Activated CD8-positive, alpha-beta T cell treated with anti-CD3 and anti-CD28 coated beads for 36 hours (primary cell): ENCODE measurements at places on chromosomes 11 and 22. TPM values are rescaled to one million over a fixed set of nuclear protein-coding genes. Genes with fewer than 3 reads are reported as not detected.

Gene HDHD5
- 71.4 TPM for total RNA-seq

Gene TALDO1
- 234 TPM for total RNA-seq

Gene PAFAH1B2
- 50.0 TPM for total RNA-seq

Gene DEFB131B
- not detected for total RNA-seq

Gene GPR137
- 28.5 TPM for total RNA-seq

Gene ISX
- not detected for total RNA-seq

Gene HBB
- total RNA-seq, result not detected

Gene SLC5A1
- not detected for total RNA-seq

Gene OSM
- total RNA-seq, result 45.7 TPM

Gene GUCY1A2
- not detected for total RNA-seq

Gene KLHL35
- total RNA-seq, result 0.77 TPM

Gene CEP126
- total RNA-seq, result 1.6 TPM

- no peak for DNase-seq
Measured at GRCh38 chr11:23696688-23697415, 800.0 kb upstream of the LUZP2 start.

- DNase-seq, result no peak
Measured at GRCh38 chr11:99098751-99099150, 78.0 kb downstream of the CNTN5 start.

DNA sequence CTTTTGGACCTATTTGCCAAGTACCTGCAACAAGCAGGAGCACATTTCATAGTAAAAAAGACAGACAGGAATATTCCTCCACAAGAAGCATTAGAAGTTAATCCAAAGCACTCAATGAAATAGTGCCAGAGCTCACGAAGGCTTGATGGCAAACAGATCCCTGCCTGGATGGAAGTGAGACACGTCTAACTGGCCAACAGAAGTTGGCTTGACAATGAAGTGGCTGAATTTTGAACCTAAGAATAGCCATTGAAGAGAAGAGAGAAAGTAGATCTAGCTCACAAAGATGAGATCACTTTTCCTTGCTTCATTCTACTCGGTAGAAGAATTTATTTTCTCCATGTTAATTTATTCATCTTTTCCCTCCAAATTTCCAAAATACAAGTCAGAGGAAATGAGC is 30.6 kb upstream of the APOA1 start:
- DNase-seq, result no peak

- DNase-seq, result peak; percentile 35
Measured at GRCh38 chr22:44661659-44662569, 40.1 kb upstream of the PRR5 start.

DNA sequence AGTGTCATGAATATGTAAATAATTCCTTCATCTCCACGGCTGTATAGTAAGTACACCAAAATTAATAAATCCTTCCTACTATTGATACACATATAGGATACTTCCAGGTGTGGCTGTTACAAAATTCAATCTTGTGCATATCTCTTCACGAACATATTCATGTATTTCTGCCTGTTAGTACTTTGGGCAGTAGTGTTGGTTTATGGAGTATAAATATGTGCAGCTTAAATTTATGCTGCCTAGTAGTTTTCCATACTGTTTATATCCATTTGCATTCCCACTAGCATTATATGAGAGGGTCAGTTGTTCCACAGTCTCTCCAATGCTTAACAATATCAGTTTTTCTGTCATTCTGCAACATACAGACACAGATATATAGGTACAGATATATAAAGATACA is 3.9 kb upstream of the OR5M8 start:
- no peak for DNase-seq

GRCh38 chr11:128670631-128671030 is 23.2 kb upstream of the FLI1 start:
- DNase-seq, result no peak

- DNase-seq, result peak; percentile 81
Measured at GRCh38 chr22:31286360-31287255, 5.7 kb downstream of the PIK3IP1 start.

GRCh38 chr11:78099666-78100065 is 20.0 kb upstream of the NDUFC2 start:
- no peak for DNase-seq

GRCh38 chr22:33248948-33249347 is 190.8 kb upstream of the SYN3 start:
- no peak for DNase-seq

GRCh38 chr11:60834742-60835533 is 7.0 kb upstream of the CCDC86 start:
- no peak for DNase-seq

DNA sequence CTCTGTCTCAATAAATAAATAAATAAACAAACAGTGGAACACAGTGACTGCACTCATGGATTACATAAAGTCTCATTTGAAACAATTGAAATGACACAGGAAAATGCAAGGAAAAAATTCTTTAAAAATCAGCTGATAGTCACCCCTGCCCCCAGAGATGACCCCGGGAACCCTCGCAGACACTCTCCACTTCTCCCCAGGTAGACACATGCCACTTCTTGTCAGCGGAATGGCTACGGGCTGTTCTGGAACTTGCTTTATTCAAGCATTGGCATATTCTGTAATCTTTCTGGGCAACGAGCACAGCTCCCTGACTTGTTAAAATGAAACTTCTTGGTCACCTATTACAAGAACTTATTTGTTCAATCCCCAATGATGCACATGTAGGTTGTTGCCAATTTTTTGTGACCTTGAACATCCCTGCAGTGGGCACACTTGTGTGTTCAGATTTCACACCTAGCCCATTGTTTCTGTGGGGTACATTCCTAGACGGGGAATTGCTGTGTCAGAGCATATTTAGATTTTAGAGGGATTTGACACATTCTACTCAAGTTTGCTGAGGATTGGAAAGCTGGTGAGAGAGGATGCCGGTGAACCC is 32.8 kb downstream of the MYEOV start:
- no peak for DNase-seq

- no peak for DNase-seq
Measured at GRCh38 chr22:27485842-27486241, 315.7 kb downstream of the MN1 start.

- no peak for DNase-seq
Measured at GRCh38 chr22:42973536-42973881, 41.4 kb downstream of the PACSIN2 start.

DNA sequence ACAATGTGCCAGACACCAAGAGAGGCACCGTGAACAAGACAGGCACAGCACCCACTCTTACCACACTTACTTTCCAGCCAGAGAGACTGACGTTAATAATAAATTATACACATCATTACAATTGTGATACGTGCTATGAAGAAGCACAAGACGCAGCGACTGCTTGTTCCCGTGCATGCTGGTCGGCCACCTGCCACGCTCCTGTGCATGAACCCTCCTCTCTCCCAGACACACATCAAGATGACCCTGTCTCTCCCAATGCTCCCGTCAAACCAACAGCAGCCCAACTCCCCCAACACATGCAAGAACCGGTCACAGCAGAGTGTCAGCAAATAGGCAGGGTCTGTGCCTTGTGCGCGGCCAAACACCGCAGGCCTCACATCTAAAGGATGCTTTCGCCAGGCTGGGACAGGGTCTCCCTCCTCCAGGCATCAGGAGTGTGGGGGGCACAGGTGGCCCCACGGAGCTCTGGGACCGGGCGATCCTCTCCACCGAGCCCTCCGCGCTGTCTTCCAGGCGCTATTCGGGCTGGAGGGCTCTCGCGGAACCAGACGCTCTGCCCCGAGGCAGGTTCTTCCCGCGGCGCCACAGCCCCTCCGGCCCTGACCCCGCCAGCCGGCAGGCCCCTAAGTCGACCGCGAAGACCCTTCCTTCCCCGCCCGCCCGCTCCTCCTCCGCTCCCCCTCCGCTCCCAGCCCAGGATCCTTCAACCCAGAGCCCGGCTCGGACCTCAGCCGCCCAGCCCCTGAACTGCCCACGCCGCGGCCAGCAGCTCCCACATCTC is 533 bp downstream of the SERGEF start:
- DNase-seq, result peak; percentile 25

- DNase-seq, result no peak
Measured at GRCh38 chr22:44648821-44649565, 53.0 kb upstream of the PRR5 start.

DNA sequence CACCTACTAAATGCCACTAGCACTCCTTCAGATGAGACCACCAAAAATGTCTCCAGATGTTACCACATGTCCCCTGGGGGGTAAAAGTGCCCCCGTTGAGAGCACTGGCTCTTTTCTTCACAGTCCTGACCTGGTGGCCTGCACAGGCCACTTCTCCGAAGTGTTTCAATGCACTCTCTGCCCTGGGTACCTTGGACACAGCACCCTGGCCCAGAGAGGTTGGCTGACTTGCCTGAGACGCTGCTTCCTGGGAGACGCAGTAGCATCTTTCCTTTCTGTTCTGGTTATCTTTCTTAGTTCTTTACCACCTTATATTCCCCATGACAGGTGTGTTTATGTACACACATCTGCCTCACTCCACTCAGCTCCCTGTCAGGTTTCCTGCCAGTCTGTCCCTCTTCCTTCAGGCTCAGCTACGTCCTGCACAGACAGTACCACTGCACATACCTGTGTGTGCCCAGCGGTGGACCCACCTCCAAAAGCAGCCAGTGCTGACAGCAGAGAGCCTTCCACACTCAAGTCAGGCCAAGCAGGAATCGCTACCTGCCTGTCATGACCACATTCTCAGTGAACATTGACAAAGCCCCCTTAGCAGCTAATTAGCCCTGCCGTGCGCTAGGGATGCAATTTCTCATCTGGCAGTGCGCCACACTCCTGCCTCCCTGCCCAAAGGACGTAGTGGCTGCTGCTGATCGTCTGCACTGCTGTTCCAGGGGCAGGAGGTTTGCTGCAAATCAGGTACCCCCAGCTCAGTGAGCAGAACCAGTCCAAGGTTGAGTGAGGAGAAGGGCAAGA is 39.0 kb downstream of the FAM83F start:
- no peak for DNase-seq

GRCh38 chr11:110447897-110448745 is 18.4 kb downstream of the FDX1 start:
- DNase-seq, result no peak

GRCh38 chr22:19464546-19464945 is 14.4 kb downstream of the UFD1 start:
- no peak for DNase-seq

DNA sequence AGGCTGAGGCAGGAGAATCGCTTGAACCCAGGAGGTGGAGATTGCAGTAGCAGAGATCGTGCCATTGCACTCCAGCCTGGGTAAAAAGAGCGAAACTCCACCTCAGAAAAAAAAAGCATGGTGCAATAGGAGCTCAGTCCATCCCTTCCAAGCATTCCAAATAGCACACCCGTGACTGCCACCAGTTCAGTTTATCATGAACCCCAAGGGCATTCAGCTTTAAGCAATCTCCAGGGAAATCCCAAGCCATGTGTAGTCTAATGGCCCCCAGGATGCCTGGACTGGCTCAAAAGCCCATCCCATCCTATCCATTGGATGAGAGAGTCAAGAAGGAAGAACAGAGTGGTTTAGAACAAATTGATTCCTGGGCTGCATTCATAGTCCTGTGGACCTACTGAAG is 16.2 kb downstream of the MICAL3 start:
- no peak for DNase-seq

DNA sequence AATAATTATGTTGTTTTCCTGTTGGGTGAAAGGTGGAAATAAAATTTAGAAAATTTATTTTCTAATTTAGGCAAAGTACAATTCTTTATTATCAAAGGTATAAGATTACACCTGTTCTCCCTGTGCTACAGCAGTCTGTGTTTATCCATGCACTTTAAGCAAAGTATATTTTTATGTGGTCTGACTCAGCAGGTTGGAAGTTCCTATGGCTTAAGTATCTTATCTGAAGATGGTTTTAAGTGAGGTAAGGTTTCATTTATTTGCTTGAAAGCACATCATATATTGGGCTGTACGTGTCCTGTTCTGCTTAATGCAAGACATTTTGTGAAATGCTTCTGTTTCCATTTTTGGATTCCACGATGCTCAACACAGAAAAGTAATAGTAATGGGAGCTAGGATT is 14.6 kb downstream of the PPME1 start:
- no peak for DNase-seq

GRCh38 chr11:114284021-114284420 is 12.2 kb upstream of the NNMT start:
- no peak for DNase-seq

- DNase-seq, result no peak
Measured at GRCh38 chr11:122453586-122453985, 201.9 kb upstream of the UBASH3B start.

DNA sequence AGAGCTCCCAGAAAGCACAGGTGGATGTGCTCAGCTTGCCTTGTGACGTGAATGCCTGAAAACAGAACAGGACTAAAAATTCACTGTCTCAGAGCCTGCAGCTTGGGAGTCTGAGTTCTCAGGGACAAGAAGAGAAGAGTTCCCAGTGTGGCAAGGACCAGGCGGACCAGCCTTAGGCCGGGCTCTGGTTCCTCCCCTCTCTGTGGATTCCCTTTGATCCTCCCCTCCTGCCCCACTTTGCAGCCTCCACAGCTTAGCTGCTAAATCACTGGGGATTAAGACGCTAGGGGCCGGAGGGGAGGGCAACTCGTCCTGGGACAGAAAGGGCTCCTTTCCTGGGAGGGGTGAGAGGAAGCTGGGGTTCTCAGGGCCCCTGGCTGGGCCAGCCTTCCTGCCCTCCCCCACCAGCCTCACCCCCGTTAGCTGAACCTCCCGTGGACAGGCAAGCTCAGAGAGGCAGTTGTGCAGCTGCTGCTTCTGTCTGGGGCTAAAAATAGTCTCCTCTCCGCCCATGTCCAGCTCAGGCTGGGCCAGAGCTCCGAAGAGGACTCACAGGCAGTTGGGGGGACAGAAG is 29.9 kb upstream of the JAM3 start:
- no peak for DNase-seq

DNA sequence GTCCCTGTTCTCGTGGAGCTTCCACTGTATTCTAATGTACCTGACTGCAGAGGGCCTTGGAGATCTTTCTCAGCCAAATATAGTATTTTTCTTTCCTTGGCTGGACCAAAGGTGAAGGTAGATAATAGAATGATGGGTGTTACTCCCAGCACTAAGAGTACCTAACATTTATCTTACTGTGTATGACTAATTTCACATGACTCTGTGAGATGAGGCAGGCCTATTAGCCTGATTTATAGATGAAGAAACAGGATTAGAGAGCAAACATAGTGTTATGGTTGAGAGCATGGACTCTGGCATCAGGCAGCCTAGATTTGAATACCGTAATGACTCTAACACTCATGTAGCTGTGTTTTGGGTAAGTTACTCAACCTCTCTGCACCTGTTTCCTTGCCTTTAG is 2.7 kb downstream of the ACO2 start:
- DNase-seq, result no peak

DNA sequence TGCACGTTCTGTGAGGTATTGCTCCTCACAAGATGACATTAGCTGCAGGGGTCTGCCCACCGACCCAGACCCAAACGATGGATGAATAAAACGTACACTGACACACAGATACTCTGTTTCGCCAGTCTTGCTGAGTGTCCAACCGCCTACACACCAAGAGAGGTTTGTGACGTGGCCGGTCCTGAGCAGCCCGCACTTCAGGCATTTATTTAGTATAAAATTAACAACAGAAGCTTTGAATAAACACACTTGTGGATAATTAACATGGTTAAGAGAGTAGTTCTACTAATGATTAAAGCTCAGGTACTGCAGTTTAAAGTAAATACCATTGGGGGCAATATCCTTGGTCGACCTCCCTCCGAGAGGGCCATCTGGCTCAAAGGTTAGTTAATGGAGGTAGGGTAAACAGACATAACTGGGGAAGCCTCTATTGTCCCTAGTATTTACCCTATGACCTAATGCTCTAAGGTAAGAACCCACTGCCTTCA is 75.7 kb downstream of the CCDC83 start:
- no peak for DNase-seq
